ENCODE measurements at places on chromosomes 11 and 22.

DNA sequence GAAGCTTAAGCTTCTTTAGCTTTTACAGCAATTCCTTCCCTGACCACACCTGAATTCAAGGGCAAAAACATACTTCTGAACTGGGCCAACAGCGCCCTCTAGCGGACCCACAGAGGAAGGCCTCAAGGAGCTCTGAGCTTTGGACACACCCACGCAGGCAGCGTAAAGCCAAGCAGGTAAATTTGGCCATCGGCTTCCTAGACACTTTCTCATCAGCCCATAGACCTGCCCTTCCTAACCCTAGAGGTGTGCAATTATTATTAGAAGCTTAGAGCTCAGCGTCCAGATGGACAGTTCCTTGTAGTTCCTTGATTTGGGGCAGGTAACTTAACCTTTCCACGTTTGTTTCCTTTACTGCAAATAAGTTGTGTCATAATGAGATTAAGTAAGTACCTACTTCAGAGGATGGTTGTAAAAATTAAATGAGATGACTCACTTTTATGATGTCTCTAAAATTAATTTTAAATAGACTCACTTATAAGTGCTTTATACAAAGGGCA, 25.7 kb upstream of the HMGXB4 start:
- peak; percentile 53 for DNase-seq

GRCh38 chr11:68212421-68213134, 518 bp downstream of the KMT5B start:
- peak; percentile 57 for DNase-seq

- DNase-seq, result no peak
Measured at GRCh38 chr11:94447149-94447548, 45.9 kb upstream of the GPR83 start.

GRCh38 chr22:22110548-22111266, 128.1 kb upstream of the TOP3B start:
- DNase-seq, result peak; percentile 9

- no peak for DNase-seq
Measured at GRCh38 chr11:65903068-65903481, 2.9 kb upstream of the FOSL1 start.

GRCh38 chr11:1819074-1819473, 15.7 kb upstream of the SYT8 start:
- no peak for DNase-seq

DNA sequence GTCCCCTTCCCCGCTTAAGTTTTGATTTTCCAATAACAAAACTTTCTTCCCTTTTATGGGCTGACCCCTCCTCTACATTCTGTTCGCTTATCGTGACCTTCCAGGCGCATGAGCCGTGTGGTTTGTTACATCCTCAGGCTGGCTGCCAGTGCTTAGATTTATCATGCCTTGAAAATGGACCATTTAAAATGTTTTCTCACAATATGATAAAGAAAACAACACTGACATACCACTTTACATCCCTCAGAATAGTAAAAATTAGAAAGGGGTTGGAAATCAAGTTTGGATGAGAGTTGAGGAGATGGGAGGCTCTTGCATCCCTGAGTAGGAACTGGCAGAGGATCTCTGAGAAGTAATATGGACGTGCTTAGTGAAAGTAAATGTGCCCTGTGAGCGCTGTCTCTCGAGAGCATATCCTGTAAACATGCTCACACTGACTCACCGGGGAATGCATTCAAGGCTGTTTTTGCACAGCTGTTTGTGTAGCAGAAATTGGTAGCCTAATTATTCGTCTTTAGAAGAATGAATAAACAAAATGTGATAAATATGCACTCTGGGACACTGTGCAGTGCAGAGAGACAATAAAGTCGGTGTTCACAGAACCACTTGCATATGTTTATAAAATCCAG, 17.1 kb upstream of the TOLLIP start:
- no peak for DNase-seq

- DNase-seq, result no peak
Measured at GRCh38 chr11:132456751-132457328, 1075.5 kb downstream of the OPCML start.

GRCh38 chr11:28464252-28464867, 356.2 kb downstream of the METTL15 start:
- DNase-seq, result no peak

- peak; percentile 76 for DNase-seq
Measured at GRCh38 chr22:49929211-49929979, 11.0 kb downstream of the CRELD2 start.

- no peak for DNase-seq
Measured at GRCh38 chr22:45677063-45677462, 5.4 kb downstream of the ATXN10 start.

- no peak for DNase-seq
Measured at GRCh38 chr11:127559978-127560377, 559.4 kb upstream of the KIRREL3 start.

- no peak for DNase-seq
Measured at GRCh38 chr11:121614636-121615240, 162.0 kb upstream of the SORL1-AS1 start.

GRCh38 chr11:283405-284104, 5.3 kb downstream of the NLRP6 start:
- no peak for DNase-seq

DNA sequence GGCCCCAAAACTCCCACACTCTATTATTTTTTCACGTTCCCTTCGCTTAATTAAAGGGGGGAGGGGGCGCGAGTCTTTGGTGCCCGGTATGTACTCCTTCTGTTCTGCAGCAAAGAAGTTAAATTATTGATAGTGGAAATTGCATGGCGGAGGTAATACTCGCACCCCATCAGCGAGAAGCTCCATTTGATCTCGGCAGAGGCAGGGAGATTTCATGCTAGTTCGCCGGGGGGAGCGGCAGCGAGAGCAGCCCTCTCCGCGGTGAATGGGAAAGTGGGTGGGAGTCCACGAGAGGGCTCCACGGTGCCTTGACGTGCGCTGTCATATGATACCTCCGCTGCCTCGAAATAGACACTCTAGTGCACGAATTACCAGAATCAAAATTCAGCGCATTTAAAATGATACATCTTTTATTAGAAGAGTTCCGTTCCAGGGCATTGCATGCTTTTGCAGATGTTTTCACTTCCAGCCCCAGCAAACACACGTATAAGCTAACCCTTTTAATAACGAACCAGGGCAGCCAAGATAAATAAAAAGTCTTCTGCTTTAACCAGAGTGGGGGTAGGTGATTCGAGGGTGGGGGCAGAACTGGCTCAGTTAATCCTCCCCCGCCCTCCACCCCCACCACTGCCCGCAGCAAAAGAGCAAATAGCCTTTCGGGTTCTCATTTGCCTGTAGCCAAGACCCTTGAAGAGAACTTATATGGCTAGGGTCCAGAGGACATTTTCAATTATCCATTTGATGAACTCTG, 1.3 kb upstream of the BDNF start:
- DNase-seq, result no peak

DNA sequence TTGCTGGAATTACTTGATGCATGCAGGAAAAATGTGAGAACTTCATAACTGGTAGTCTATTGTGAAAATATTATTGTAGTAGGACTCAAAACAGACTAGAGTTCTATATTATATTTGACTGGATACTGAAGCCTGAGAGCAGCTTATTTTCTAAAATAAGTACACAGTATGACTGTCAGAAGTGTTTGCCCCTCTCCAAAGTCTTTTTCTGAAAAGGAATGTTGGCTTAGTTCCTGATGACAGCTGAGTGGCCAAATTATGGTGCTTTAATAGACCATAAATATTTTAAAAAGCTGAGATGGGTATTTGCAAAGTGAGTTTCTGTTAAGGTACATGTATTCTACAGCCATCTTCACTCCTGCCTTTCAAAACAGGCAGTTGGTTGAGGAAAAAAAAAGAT, 13.1 kb downstream of the ZBED5 start:
- DNase-seq, result no peak

GRCh38 chr11:70348608-70349007, 49.7 kb upstream of the CTTN start:
- no peak for DNase-seq

GRCh38 chr11:129386795-129387397, 11.2 kb downstream of the BARX2 start:
- no peak for DNase-seq

DNA sequence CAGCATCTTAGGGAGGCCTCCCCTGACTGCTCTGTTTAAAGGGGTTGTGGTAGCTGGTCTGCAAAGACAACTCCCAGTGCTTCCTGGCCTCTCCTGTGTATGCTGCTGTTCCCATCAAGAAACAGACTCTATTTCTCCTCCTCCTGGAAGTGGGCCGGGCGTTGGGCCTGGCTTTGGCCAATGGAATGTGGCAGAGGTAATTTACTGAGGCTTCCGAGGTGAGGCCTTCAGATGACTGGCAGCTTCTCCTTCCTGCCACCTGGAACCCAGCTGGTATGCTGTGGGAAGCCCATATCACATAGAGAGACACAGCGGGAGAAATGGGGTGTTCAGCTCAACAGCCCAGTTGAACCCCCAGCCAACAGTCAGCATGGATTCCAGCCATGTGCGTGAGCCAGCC, 25.1 kb upstream of the EIF3D start:
- no peak for DNase-seq

- no peak for DNase-seq
Measured at GRCh38 chr11:124481365-124482323, 36.1 kb upstream of the OR8B8 start.

- no peak for DNase-seq
Measured at GRCh38 chr11:292211-293121, 3.5 kb downstream of the PGGHG start.

GRCh38 chr11:125082040-125082439, 18.9 kb downstream of the SLC37A2 start:
- no peak for DNase-seq

- no peak for DNase-seq
Measured at GRCh38 chr11:121024989-121025388, 1.1 kb downstream of the TBCEL start.

DNA sequence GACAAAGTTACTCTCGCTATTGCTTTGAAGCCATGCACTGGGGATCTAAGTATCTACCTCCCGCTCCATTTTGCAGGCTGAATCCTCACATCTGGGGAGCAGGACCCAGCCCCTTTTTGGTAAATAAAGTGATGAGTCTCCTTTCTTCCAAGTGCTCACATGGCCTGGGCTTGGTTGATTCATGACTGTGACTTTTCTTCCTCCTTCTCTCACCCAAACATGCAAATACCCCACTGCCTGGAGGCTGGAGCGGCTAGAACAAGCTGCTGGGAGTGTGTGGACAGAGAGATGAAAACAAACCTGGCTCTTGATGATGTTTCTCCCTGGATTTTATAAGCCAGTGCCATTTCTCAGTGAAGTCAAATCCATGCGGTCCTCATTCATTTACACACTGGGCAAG, 72.7 kb downstream of the TRIM29 start:
- no peak for DNase-seq

DNA sequence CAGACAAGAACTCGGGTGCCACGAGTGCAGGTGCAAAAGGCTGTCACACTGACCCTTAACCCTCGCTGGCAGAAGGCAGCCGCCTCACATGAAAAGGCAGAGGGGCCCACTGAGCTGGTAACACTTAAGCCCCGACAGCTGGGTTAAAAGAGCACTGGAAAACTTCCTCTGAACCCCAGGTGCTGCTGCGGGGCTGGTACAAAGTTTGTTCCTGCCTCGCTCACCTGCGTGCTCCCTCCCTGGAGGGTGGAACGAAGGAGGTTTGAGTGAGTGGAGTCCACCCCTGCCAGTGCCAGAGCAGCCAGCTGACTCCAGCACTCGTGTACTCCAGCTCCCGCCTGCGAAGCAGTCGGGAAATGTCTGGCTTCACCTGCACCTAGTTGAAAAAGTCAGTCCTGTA, 12.6 kb downstream of the SULT4A1 start:
- no peak for DNase-seq

GRCh38 chr22:30430933-30431332, 5.4 kb downstream of the MTFP1 start:
- DNase-seq, result no peak

- no peak for DNase-seq
Measured at GRCh38 chr11:133038850-133039249, 493.5 kb downstream of the OPCML start.

GRCh38 chr22:27122574-27122973, 465.2 kb downstream of the MIAT start:
- DNase-seq, result no peak

DNA sequence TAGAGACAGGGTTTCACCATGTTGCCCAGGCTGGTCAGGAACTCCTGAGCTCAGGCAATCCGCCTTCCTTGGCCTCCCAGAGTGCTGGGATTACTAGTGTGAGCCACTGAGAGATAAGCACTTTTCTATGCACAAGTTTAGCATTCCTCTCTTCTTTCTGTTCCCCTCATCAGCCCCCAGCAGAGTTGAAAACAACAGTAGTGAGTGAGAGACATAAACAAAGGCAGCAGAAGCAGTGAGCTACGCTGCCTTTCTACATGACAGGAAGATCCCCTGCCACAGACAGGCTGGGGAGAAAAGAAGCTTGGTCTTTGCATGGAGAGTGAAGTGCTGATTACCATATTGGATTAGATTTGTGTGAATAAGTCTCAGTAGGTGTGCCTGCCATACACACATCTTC, 392.0 kb upstream of the KIRREL3 start:
- DNase-seq, result no peak

- DNase-seq, result no peak
Measured at GRCh38 chr22:19750507-19751490, 9.8 kb upstream of the TBX1 start.

DNA sequence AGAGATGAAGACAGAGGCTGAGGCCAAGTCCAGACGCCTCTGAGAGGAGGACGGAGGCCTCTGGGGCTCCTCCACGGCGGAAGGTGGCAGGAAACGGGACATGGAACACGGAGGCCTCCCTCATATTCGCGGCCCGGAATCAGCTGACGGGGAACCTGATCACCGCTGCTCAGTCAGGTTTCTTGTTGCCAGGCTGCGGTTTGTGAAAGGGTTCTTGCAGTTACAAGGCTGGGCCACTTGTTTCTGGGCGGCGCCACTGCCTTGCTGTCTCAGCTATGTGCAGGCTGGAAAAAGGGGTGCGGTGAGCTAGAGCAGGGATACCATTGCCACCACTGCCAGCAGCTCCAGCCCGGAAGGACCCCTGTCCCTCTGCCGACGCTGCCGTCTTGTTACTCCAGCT, 10.0 kb upstream of the MMP1 start:
- no peak for DNase-seq

- DNase-seq, result no peak
Measured at GRCh38 chr11:62012451-62012831, 45.0 kb upstream of the FTH1 start.

GRCh38 chr22:33919391-33920196, 682 bp downstream of the LARGE1 start:
- DNase-seq, result no peak

GRCh38 chr11:95229993-95230809, 801 bp downstream of the SESN3 start:
- no peak for DNase-seq

DNA sequence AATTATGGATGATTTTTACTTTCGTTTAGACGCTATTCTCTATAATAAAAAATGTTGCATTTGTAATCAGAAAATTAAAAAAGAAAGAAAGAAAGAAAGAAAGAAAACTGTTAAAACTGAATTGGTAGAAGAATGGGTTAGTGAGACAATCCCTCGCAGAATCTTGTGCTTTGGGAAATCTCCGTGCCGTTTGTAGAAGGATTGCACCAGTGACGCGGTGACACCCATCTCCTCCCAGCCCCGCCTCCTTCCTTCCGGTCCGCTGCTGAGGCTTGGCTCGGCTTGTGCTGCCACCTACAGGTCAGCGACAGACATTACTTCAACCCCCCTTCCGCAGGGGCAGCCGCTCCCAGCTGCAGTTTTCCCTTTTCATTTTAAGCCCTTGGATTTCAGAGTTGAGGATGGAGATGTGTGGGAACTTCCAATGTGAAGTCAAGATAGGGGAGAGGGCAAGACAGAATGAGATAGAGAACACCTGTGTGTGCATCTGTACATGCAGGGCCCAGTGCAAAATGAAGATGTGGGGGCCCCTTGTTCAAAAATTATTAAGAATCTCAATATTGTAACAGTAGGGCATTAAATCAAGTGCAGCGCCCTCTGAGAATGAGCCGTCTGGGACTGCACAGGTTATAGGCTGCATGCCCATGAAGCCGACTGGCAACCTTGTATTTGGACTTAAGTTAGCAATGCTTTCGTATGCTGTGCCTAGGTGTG, 41.1 kb downstream of the TST start:
- peak; percentile 89 for DNase-seq

Data from CD4-positive, alpha-beta T cell treated with Interleukin-15 for 4 hours (primary cell).